Right renal pelvis (tissue), 4 donors: ENCODE measurements at places on chromosomes 6 and 20.

DNA sequence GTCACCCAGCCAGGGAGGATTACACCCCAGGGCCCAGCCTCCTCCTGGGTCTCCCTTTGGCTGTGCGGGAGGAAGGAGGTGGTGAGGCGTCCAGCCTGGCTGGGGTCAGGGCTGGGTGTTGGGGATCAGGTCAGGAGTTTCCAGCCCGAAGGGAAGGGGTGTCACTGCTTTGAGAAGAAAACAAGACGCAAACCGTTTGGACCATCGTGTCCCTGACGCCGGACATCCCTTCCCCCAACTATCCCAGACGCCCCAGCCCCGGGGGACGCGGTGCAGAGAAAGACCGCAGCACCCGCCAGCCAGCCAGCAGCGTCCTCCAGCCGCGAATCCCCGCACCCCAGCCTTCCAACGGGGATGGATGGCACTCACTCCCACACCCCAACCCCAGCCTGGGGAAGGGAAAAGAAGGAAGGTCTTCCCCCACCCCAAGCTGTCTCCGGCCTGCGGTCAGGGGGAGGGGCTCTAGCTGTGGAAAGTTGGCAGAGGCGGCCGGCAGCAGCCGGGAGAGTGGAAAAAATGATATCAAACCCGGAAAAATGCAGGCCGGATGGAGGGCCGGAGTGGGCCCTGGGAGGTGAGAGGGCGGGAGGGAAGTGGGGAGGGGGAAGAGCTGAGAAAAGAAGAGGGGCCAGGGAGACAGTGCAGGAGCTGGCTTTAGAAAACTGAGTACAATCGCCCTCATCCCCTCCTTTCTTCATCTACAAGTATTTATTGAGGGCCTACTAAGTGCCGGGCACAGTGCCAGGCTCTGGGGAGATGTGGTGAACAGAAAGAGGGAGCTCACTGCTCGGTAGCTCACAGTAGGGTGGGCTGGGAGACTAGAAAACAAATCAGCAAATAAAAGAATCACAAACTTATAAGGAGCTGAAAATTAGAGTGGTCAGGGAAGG is 10.6 kb downstream of the REM1 start:
- peak; percentile 49 for DNase-seq

DNA sequence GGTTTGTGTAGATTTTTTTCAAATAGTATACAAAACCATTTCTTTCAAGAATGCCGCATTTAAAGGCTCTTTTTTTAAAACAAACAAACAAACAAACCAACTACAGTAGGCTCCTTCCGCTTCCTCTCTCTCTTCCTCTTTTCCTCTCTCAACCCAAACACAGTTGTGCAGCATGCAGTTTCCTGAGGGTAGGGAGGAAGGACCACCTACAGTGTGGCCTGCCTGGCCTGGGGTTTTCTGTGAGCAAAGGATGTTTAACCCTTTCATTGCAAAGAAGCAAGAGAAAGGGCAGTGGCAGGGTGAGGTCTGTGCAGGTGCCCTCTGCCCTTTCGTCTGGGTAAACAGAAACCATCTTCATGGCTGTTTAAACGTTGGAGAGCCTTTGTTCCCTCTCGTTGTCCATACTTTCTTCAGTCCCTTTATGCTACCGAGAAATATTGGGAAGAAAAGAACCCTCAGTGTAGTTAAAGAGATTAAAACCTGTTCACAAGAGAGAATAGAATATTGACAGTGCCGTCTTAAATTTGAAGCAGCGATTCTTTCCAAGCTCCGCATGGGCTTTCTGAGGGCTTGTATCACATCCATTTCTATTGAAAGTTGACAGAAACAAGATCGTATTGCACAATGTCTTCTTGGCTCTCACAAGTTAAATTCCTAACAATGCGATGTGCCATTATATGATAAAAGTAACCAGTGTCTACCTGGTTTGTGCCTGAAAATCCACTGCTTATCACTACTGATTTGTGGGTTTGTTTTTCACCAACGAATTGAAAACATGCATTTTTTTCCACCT is 215.5 kb upstream of the SNX9 start:
- no peak for DNase-seq

DNA sequence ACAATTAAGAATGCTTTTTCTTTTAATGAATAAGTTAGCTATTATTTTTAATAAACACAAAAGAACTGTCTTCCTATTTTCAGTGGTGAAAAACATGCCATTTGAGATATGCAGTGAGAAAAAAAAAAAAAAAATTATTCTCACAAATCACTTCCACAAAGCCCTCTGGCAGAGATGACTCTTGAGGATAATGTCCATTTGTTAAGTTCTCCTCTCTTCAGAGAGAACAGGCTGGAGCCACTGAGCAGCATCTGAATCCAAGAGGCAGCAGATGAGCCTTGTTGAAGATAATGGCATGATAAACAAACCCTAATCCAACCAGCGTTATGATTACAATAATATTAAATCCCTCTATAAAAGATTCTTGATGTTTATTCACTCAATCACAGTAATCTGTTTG is 105.0 kb downstream of the PTPRK start:
- no peak for DNase-seq

- DNase-seq, result no peak
Observed at GRCh38 chr6:48754641-48755040, 643.6 kb upstream of the PTCHD4 start.

DNA sequence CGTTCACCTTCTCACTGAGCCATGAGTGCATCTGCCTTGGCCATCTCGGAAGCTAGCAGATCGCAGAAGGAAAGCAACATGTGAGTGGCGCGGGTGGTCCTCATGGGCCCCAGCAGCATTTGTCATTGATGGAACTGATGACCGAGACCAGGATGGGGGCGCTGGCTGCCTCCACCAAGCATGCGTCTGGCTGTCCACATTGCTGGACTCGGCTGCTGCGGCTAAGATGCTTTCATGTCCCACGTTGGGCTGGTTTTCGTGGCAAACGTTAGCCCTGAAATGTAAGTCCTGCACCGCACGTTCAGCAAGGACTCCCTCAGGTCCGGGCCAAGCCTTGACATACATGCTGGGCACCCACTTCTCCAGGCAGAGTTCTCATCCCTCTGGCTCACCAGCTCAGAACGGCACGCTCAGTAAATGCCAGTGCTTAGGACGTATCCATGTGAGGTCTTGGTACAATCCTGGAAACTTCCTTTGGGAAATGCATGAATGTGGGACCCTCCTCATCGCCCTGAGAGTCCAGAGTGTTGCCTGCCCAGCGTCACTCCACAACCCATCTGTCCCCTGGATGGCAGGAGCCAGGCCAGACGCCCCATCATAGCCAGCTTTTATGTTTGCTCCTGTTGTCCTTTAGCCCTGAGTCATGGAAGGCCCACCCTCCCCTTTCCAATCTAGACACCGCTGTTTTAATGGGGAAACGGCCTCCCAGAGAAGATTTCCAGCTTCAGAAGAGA is 8.4 kb downstream of the SLCO4A1 start:
- DNase-seq, result no peak

DNA sequence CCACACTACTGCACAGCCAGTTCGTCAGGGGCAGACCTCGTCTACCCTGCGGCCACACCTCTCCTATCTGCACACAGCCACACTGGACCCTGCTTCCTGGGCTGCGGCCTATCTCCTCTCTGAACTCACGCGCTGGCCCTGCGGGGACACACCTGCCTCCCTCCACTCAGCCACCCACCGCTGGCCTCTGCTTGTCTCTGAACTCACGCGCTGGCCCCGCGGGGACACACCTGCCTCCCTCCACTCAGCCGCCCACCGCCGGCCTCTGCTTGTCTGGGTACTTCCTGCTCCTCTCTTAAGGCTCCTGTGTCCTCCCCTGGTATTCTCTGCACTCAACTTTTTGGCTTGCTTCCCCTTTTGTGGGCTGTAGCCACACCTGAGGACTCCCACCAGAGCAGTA is 52.3 kb downstream of the HUS1B start:
- DNase-seq, result no peak

GRCh38 chr6:37287519-37288157 is 29.7 kb upstream of the TMEM217 start:
- no peak for DNase-seq

DNA sequence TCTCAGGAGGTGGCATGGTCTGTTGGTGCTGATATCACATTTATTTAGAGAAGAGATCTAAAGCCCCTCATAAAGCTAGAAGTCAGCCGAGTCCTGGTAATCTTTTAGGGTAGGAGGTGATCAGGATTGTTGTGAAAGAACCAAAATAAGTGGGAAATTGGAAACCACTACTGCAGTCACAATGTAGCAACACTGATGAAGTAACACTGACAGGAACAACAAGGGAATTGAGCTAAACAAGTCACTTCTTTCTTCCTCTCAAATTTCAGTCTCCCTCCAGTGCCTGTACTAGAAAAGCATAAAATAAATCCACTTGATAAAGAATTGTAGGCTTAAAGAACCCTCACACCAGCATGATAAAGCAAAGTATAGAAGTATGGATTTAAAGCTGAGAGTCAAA is 1509.0 kb downstream of the GRIK2 start:
- no peak for DNase-seq

DNA sequence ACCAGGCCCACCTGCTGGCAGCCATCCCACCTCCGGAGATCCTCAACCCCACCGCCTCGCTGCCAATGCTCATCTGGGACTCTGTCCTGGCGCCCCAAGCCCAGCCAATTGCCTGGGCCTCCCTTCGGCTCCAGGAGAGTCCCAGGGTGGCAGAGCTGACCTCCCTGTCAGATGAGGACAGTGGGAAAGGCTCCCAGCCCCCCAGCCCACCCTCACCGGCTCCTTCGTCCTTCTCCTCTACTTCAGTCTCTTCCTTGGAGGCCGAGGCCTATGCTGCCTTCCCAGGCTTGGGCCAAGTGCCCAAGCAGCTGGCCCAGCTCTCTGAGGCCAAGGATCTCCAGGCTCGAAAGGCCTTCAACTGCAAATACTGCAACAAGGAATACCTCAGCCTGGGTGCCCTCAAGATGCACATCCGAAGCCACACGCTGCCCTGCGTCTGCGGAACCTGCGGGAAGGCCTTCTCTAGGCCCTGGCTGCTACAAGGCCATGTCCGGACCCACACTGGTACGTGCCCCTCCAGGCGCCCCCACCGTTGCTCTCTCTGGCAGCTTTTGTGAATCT is 1.1 kb downstream of the SNAI1 start:
- DNase-seq, result no peak

DNA sequence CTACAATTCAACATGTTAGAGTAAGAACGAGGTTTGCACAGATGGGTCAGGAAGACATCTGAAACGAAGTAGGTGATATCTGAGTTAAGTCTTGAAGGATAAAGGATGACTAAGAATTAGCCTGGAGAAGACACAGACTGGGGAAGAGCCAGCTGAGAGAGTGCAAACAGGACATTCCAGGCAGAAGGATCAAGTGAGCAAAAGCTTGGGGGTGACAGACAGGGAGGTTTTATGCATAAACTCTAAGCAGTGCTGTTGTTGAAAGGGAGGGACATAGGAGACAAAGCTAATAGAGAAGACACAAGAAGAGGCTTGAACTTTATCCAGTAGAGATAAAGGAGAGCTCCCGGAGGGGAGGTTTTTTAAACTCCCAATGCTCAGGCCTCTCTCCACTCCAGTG is 15.0 kb upstream of the ETV7 start:
- DNase-seq, result no peak

DNA sequence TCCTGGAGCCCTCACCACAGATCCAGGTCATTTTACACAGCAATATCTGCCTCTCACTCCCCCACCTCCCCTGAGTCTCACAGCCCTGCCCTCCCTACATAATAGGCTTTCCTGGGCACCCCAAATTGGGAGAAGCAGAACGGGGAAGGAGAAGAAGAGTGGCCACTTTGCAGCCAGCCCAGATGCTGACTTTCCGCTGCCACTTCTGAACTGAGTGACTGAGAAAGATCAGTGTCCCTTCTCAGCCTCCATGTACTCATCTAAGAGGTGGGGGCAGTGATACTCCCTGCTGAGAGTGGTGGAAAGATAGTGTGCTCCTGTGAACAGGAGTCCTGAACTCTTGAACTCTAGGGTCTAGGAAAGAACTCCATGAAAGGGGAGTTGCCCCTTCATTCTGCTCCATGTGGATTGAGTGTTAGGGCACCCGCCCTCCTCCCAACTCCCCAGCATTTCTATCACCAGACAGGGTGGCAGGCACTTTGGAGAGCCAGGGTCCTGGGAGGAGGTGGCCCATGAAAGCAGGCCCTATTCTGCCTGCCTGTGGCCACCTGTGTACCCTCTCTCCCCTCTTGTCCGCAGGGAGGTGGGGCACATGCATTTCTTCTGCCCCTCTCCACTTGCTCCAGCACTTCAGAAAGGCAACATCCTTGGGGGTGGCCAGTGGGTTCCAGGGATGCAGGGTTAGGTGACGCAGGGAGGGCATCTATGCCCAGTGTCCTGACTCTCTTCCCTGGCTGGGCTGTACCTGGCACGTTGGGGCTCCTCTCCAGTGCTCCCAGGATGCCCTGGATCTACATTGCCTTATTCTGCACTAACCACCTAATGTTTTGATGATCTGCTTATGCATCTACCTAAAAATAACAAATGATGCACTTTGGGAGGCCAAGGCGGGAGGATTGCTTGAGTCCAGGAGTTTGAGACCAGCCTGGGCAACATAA is 38.3 kb upstream of the MRPS18A start:
- no peak for DNase-seq

DNA sequence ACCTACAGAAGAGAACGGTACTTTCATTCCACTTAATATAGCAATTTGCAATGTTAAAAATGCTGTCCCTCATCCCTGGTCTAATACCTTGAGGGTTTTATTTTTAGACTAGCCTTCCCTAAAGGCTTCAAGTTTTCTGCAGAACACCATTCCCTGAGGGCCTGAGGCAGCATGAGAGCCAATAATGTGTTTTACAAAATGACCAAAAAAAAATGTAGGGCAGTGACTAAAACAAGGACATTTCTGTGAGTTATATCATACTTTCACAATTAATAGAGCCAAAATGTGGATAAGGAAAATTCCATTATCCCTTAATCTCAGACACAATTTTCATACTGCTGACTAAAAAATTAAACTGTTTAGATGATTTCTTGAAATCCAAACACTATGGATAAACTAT is 22.7 kb downstream of the GPR63 start:
- no peak for DNase-seq

DNA sequence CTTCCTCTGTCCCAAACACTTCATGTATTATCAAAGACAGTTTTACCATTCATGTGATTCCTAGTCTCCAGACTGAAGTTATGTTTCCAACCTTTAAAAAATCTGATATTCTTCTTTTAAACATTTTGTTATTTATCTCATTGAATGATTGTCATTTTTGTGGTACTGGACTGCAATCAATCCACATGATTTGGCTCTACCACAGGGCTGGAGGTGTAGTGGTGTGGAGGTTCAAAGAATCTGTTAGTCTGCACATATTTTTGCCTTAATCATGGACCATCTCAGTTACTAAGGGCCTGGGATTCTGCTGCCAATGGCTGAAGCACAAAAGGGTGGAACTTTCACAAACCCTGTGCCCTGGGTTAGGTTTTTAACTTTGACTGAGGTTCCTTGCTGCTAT is 164.1 kb upstream of the JAG1 start:
- no peak for DNase-seq

- DNase-seq, result no peak
Observed at GRCh38 chr6:167806061-167806700, 20.5 kb upstream of the AFDN start.

GRCh38 chr6:39347906-39348585 is 25.5 kb upstream of the KCNK16 start:
- no peak for DNase-seq

GRCh38 chr6:63897952-63898351 is 262.4 kb downstream of the PHF3 start:
- DNase-seq, result no peak

GRCh38 chr20:43901296-43901695 is 13.4 kb upstream of the TOX2 start:
- DNase-seq, result no peak
